Stimulated activated CD4-positive, alpha-beta T cell treated with anti-CD3 and anti-CD28 coated beads, TNF-alpha, amount 100 ng/mL, for 48 hours (primary cell): ENCODE measurements at places on chromosomes 12 and 14.

GRCh38 chr12:5309654-5310053, 122.3 kb upstream of the NTF3 start:
- no peak for DNase-seq

GRCh38 chr12:4250691-4251090, 22.9 kb upstream of the CCND2 start:
- DNase-seq = no peak

- no peak for DNase-seq
Measured at GRCh38 chr14:91380610-91381371, 36.8 kb downstream of the CCDC88C start.

- DNase-seq = no peak
Measured at GRCh38 chr12:116539905-116540482, 19.2 kb upstream of the MAP1LC3B2 start.

DNA sequence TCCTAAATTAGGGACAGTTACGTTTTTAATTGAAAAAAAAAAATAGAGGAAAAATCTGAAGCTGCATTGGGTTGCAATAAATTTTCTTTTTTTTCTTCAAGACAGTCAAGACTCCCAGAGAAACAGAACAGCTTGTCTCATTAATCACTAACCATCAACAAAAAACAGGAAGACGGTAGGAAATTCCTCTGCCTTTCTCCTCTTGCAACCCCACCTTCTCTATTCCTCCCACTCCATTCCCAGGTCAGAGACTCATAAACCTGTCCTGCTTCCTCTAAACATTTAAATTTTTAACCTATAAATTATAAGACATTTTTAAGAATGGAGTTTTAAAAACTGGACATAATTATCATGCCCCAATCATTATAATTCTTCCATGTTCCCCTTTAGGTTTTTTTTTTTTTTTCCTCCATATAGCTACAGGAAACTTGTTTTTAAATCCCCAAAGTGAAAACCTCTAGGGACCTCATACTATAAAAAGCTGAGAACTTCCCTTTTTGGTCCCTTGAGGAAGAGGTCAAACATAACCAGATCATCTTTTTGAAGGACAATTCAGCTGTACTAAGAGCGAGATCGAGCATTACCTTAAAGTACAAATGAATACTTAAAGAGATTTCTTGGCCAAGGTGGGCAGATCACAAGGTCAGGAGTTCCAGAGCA, 36.0 kb downstream of the CPM start:
- DNase-seq = no peak

- DNase-seq = no peak
Measured at GRCh38 chr14:92546347-92547053, 32.9 kb downstream of the RIN3 start.

GRCh38 chr14:78202163-78202562, 32.0 kb downstream of the NRXN3 start:
- DNase-seq = no peak

GRCh38 chr14:33764876-33765650, 185.8 kb downstream of the EGLN3 start:
- no peak for DNase-seq

DNA sequence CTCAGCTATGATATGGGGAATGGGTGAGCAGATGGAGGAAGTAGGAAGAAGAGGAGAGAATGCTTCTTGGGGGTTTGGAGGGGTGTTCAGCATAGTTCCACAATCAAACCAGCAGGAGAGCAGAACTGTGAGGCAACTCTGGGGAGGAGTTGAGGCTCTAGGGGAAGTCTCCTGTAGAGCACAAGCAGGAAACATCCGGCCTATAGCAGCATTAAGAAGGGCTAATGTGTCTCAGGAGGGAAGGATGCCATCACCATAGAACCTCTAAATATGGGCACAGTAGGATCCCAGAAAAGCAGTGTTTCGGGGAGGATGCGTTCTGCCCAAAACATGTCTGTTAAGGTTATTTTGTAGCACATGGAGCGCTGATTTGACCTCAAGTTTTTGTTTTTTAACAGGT, 8.4 kb upstream of the SALL2 start:
- no peak for DNase-seq

DNA sequence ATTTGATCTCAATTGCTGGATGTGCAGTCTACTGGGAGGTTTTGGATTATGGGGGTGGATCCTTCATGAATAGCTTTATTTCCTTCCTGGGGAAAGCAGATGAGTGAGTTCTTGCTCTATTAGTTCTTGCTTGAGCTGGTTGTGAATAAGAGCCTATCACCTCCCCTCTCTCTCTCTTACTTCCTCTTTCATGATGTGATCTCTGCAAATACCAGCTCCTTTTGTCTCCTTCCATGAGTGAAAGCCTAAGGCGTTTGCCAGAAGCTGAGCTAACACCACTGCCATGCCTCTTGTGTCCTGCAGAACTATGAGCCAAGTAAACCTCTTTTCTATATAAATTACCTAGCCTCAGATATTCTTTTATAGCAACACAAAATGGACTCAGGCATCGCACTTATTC, 302.7 kb downstream of the CCER1 start:
- no peak for DNase-seq

DNA sequence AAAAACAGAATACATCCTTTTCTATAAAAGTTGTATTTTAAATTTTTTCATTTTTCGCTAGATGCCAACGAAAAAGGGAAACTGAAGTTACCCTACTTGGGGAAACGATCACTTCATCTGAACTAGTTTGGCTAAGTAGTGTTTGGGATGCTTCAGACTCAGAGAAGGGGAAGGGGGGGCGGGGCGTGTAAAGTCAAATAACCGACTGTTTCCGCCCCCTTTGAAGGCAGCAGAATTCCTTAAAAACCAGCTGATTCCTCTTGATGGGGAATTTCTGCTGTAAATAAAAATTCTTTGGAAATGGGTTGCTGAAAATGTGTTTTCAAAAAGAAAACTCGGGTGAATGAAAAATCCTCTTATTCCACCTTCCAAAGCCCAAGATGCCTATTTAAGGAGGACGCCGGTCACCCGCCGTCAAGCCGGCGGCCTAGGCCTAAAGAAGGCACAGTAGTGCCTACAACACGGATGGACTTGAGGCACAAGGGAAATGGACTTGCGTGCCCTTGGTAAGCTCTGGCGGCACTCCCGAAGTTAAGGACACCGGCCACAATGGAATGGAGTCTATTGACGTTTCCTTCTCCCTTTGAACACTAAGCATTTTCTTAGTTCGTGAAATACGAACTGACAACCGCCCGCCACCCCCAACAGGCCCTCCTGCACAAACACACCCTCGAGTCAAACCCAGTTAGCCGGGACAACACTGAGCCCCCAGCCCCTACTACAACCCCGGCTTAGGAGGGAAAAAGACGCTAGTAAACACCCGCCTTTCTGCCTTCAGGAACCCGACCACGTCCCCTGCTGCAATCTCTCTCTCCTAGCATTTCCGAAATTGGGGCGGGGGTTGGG, 1.9 kb downstream of the ATXN2 start:
- DNase-seq = no peak

DNA sequence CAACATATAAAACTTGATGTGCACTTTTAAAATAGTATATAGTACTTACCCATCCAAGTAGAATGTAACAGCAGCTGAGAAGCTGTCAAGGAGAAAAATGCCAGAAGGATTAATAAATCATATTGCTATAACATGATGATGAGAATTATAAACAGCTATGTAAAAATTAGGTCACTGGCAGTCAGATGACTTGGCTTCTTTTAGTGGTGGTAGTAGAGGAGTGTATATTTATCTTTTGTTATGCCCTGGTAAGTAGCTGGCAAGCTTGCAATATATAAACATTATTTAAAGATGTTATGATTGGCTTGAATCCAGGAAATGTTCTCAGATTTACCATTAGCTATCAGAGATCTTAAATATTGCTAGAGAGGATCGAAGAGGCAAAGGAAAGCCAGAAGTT, 471.0 kb upstream of the MGAT4C start:
- DNase-seq = no peak

GRCh38 chr12:121576851-121577391, 3.9 kb downstream of the KDM2B start:
- no peak for DNase-seq

DNA sequence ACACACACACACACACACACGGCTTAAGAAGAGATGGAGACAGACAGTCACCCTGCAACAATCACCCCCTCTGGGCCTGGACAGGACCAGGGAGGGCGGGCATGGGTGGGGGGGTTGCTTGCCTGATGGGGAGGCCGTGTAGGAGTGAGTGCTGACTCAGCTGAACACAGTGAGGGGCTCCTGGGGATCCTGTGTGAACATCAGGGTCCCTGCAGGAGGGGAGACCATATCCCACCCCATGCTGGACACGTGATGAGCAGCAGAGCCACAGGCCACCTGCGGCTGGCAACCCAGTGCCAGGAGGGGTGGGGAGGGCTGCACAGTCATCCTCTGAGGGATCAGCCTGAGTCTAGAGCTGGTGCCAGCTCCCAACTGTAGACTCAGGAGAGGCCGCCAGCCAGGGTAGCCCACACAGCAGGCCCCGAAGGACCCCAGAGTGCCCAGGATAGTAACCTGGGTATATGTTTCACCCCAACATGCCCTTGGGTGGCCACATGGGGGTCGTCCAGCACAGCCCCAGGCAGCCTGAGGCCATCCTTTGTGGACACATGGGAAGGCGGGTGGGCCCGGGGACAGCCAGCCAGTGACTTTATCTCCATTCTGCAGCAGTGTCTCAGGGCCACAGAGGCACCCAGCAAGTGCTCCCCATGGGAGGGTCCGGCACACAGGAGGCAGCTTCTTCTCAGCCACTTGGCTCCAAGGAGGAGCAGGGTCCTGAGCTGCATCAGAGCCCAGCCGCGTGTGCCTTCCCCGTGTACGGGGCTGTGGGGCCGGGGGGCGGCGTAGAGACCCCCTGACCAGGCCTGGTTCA, 73.7 kb upstream of the SFSWAP start:
- no peak for DNase-seq

- no peak for DNase-seq
Measured at GRCh38 chr12:121413917-121414316, 14.0 kb downstream of the RNF34 start.

DNA sequence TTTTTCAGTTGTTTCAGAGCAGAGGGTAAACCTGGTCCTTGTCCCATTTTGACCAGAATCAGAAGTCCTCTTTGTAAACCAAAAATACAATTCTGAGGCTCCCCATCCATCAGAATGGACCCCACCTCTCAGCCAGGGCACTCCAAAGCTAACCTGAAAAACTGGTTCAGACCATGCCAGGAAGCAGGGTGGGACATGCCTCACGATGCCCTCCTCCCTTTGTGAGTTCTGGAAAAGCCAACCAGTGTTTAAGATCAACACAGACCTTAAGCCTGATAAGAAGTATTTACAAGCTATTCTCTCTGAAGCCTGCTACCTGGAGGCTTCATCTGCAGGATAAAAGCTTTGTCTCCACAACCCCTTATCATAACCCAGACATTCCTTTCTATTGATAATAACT, 35.4 kb downstream of the TNFAIP2 start:
- no peak for DNase-seq

GRCh38 chr12:90244232-90244631, 535.6 kb upstream of the ATP2B1 start:
- no peak for DNase-seq

GRCh38 chr14:92409043-92409442, 86.1 kb downstream of the SLC24A4 start:
- no peak for DNase-seq
